ENCODE measurements at places on chromosomes 1 and 21. TPM values are rescaled to one million over a fixed set of nuclear protein-coding genes. Genes with fewer than 3 reads are reported as not detected.

- DNase-seq = peak; percentile 75
These were observed 4.1 kb downstream of the WNT3A start for GRCh38 chr1:228010921-228011320.

- DNase-seq = no peak
These were observed 59.1 kb upstream of the ZNF648 start for GRCh38 chr1:182120411-182121258.

DNA sequence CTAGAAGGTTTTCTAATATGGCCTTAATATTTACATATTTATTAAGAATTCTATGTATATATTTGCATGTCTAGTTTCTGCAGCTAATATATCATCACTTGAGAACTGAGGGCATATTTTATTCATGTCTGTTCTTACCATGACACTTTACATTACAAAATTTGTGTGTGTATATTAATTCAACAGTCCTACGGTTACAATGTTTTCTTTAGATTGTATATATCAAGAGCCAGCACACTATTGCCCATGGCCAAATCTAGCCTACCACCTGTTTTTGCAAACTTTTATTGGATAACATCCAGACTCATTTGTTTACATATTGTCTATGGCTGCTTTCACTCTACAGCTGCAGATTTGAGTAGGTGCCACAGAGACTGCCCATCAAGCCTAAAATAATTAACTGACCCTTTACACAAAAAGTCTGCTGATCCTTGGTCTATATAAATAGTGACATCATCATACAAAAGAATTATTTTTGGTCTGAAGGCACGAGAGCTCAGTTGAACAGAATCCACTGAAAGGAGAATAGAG, 577.4 kb upstream of the PBX1 start:
- DNase-seq = no peak

GRCh38 chr1:213284626-213285025, 233.6 kb downstream of the RPS6KC1 start:
- DNase-seq = no peak

DNA sequence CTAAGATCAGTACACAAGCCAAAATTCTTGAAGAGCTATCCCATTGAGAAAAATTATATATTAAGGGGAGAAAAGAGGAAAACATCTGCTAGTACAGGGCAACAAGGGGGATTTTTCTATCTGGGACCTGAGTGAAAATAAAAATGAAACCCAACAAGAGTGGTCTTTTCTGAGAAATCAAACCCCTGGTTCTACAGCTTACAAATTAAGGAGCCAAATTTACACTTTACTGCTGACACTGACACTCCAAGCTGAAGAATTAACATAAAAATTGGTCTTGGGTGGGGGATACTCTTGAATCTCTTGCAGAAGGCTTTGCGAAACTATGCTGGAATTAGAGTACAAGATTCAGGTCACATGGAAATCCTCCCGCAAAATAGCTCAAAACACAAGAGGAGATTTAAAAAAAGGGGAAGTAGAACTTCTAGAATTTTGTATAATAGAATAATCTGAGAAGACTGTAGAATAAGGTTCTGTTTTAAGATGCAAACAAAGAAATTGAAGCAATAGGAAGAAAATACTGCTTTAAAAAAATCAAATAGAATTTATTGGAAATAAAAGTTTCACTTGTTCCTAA, 32.1 kb upstream of the HSPA13 start:
- DNase-seq = no peak

DNA sequence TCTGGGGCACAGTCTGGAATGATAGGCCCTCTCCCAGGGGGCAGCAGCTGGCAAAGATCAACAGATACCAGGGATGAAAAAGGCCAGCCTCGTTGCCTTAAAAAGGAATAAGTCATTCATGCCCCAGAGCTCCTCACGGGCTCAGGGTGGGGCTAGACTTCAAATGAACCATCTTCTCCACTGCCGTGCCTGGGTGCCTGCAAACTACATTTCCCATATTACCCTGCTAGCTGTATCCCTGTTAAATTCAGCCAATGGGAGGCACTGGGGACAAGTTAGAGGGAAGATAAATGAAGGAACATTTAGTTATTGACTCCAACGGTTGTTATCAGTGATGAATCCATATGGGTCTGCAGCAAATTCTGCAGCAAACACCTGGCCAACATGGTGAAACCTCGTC, 101.2 kb upstream of the CYYR1 start:
- no peak for DNase-seq

The RLF gene
- total RNA-seq = 13.1 TPM

GRCh38 chr1:81493102-81493869, 307.4 kb upstream of the ADGRL2 start:
- no peak for DNase-seq

The CDCA8 gene
- total RNA-seq = 0.35 TPM

GRCh38 chr1:112504661-112505399, 3.9 kb upstream of the WNT2B start:
- DNase-seq = no peak

GRCh38 chr1:46760558-46761166, 38.2 kb upstream of the CYP4B1 start:
- no peak for DNase-seq

The LIPI gene
- not detected for total RNA-seq

GRCh38 chr21:16004086-16004485, 274.3 kb downstream of the USP25 start:
- no peak for DNase-seq

DNA sequence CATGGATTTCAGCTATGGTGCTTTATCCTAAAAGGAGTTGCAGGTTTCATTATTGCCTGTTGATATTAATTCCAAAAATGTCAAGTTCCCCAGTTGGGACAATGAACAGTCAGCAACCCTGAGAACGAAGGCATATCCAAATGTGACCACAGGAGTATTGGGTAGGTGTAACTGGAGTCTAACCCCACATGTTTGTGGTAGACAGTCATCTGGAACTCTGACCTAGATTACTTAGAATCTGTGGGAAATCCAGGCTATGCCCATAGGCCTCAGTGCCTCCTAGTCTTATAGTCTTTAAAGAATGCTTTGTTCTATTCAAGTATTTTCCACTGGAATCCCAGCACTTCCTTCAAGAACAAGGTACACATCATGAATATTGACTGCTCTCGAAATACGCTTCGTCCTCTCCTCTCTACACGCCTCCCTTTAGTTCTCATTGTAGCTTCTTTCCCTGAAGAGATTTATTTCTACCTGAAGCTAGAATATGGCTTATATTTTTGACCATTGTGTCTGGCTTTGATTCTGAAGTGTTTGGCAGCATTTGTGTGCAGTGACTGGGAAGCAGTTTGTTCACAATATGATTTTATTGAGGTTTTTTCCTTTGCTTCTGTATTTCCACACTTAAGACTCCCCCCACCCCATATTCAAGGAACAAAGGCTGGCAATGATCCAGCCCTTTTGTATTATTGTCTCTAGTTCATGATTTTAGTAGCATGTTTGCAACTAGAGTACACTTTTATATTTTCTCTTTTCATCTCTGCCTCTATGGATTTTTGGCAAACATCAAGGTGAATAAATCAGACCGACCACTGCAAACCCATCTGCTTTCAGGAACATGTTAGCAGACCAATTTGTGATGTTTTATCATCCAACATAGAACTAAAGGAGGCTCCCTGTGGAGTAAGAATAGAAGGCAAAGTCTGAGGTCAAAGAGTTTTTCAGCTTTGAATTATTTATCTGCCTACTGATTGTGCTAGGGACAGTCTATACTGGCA, 178.6 kb downstream of the GPR52 start:
- DNase-seq = no peak

DNA sequence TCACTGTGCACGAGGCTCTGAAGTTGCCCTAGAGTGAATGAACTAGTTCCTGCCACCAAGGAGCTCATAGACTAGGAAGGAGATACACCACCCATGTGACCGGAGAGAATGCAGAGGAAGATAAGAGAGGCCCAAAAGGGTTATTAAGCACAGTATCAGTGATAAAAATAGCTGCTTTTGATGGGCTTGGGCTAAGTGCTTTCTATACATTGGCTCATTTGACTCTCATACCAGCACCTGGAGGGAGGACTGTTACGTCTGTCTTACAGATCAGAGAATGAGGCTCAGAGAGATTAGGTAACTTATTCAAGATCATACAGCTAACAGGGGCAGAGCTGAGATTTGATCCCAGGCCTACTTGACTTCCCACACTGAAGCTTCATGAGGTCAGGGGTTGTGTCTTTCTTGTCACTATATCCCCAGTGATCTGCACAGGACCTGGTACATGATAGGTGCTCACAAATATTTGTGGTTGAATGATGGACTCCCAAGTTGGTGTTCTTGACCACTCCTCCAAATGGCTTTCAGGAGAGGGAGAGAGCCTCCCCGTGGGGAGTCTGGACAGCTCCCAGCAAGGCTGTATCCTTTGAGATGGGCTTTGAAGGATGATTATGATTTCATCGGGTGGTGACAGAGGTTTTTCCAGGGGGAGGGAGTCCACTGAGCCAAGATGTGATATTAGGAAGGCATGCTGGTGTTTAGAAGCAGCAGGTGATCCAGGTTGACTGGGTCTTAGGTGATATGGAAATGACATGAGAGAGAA, 14.4 kb downstream of the PPFIA4 start:
- DNase-seq = no peak

DNA sequence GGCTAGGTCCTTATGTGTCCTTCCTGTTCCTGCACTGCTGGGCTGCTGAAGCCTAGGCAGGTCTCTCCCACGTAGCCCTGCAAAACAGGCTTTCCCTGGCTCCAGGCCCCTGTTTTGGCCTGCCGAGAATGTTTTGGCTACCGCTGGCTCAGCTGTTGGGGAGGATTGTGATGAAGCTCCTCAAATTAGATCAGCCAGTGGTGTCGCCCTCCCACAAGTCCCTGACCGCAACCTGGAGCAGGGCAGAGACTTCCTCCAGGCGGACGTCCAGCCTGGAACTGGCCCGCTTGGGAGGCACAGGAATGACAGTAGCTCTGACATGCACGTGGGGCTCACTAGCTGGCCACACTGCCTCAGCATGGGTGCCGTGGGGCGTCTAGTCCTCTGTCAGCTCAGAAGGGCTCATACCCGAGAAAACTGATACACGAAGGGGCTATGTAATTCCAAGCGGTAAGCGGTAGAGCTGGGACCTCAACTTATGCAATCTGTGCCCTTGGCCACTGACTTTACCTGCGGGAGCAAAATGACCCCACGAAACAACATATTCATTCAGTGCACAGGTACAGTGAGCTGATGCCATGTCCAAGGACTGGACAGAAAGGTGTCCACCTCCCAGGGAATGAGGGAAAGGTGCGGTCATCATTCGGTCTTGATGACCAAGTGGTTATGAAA, 26.6 kb downstream of the DHRS3 start:
- no peak for DNase-seq

The AMY1B gene
- not detected for total RNA-seq

GRCh38 chr21:36710729-36711048, 11.8 kb downstream of the SIM2 start:
- peak; percentile 68 for DNase-seq

DNA sequence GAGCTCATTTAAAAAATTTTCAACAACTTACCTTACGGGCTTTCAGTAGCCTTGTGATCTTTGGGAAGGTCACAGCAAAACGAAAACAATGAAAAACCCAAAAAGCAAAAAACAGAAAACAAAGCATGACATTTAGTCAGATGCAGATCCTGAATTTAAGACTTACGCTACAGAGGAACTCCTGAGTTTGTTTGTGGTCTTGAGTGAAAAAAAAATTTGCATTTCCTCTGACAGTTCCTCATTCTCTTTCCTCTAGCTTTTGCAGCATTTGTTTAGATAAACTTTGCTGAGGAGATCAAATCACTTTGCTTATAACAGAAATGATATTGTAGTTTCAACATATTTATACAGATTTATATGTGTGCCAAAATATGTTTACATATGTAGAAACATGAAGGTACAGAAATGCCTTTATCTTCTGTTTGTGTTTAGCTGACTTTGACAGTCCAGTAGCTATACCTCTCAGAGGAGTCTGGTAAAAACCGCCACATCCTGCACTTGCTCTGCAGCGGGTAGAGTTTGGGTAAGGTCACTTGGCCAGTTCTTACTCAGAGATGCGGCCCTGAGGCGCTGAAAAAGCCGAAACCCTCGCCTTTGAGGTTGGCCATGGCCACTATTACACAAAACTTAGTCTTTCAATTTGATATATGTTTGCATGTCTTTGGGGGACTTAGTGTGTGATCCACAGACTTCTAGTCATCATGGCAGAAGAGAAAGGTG, 142.5 kb downstream of the TNR start:
- DNase-seq = no peak

The SMIM1 gene
- 3.7 TPM for total RNA-seq

The IL12RB2 gene
- 3.4 TPM for total RNA-seq

- DNase-seq = no peak
These were observed 38.9 kb upstream of the ERO1B start for GRCh38 chr1:236320671-236321070.

The FNBP1L gene
- 22.8 TPM for total RNA-seq

Data from mesenteric fat pad (tissue), 1 donor.